ENCODE measurements at places on chromosomes 5 and 9. TPM values are rescaled to one million over a fixed set of nuclear protein-coding genes. Genes with fewer than 3 reads are reported as not detected.

- no peak overlapping the region for H3K4me3 ChIP-seq
- no peaks in the 10 kb centered on the region for H3K36me3 ChIP-seq
- no peaks in the 10 kb centered on the region for H3K4me1 ChIP-seq
- DNase-seq, result no peak
These were observed 7.6 kb downstream of the RNF38 start for GRCh38 chr9:36392489-36392888.

DNA sequence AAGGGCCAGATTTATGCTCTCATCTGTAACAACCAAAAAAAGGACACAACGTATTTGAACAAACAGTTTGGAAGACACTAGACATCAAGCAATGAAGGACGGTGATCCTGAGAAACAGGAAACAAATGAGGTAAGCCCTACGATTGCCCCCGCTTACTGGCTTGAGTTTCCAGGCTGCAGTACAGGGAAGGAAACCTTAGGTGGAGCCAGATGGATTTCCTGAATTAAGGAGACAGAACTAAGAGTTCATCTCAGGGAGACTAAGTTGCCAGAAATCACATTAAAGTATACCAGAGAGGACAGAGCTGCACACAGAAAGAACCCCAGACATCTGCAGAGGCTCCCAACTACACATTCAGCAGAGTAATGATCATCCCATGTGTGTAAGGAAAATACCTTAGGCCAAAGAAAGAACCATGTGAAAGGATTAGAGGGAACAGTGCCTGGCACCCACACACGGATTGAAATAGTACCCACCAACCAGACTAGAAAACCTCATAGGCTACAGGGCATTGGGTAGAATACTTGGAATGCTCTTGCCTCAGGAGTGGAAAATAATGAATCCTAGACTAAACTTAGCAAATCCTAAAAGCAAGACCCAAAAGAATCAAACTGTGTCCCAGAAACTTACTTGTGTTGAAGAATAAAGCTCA lies 99.3 kb upstream of the NIPBL start:
- no peak overlapping the region for H3K27ac ChIP-seq
- H3K27me3 ChIP-seq, result no peaks in the 10 kb centered on the region
- no peak for DNase-seq
- no peak overlapping the region for H3K4me3 ChIP-seq
- H3K36me3 ChIP-seq, result no peaks in the 10 kb centered on the region

DNA sequence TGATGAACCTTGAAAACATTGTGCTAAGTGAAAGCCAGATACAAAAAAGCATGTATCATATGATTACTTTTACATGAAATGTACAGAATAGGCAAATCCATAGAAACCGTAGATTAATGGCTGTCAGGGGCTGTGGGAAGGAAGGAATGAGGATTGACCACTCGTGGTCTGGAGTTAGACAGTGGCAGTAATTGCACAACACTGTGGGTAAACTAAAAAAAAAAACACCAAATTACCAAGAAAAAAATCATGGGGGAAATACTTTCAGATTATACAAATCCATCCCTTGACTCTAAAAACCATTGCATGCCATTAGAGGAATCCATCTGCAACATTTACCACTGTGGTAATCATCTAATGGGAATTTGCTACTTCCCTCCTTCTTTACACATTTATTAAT lies 140.0 kb downstream of the SIL1 start:
- no peak overlapping the region for H3K27ac ChIP-seq
- H3K4me1 ChIP-seq, result no peaks in the 10 kb centered on the region
- DNase-seq, result no peak
- no peaks in the 10 kb centered on the region for H3K27me3 ChIP-seq
- no peaks in the 10 kb centered on the region for H3K36me3 ChIP-seq

DNA sequence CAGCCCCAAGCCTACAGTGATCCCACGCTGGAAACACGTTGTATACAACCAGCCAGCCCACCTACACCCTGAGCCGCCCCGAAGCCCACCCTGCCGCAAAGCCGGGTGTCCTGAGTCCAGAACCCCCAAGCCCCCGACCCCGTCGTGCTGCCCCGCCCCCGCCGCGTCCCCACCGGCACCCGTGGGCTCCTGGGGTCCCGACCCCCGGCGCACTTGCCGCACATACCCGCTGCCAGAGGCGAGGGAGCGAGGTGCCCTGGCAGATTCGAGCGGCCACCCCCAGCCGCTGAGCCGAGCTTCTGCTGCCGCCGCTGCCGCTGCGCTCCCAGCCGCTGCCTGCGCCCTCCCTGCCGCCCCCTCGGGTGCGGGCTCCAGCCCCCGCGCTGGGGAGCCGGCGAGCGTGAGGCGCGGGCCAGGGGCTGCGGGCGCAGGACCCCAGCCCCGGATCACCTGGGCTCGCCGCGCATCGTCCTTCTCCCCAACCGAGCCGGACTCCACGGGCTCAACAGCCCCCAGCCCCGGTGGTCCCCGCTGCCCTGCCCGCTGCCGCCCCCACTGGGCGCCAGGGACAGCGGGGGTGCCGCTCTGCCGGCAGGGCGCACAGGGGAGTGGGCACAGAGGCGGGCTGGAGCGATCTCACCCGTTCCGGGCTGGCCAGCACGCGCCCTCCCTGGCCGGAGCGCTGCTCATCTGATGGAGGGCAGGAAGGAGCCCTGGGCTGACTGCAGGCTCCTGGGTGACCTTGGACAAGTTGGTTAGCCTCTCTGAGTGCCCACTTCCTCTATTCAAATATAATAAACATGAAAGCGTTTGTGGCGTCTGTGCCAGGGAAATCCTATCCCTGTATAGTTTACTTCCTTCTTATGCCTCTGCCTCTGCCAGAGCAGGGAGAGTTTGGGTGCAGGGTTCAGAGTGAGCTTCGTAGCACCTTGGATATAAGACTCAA lies at the start of gene HTR4:
Gene HTR4 (minus strand): TSS at position 692 of the 946 bp plus-strand sequence. CDS start 17,513 bp downstream, outside the sequence.
- no peaks in the 10 kb centered on the region for H3K27me3 ChIP-seq
- peak within 1 kb of the TSS; percentile 9 for H3K4me3 ChIP-seq
- no peak within 1 kb of the TSS for H3K27ac ChIP-seq
- H3K4me1 ChIP-seq, result peaks cover 4% of the 10 kb centered on the region
- DNase-seq, result no peak

DNA sequence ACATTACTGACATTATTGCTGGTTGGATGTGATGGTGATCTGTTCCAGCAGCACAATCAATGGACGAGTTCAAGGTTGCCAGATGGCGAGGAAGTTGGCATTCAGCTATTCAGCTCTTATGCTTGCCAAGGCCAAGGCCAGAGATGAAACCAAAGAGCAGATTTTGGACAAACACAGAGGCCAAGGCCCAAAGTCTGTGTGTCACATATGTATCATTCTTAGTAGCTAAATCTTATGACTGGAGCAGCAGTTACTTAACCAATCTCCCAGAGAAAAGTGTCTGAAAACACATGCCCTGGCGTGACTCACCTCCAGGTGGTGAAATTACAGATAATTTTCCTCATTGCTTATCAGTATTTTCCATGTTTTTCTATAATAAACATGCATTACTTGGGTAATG lies 189.0 kb upstream of the EGFLAM start:
- H3K27me3 ChIP-seq, result no peaks in the 10 kb centered on the region
- no peaks in the 10 kb centered on the region for H3K4me1 ChIP-seq
- H3K27ac ChIP-seq, result no peak overlapping the region
- H3K4me3 ChIP-seq, result no peak overlapping the region
- DNase-seq, result no peak
- no peaks in the 10 kb centered on the region for H3K36me3 ChIP-seq

- no peaks in the 10 kb centered on the region for H3K27me3 ChIP-seq
- peak; percentile 63 for DNase-seq
- peak overlapping the region; percentile 99 for H3K27ac ChIP-seq
- no peaks in the 10 kb centered on the region for H3K36me3 ChIP-seq
These were observed 23.5 kb downstream of the PDGFRB start for GRCh38 chr5:150131978-150132694.

GRCh38 chr5:103003872-103004271 lies 116.1 kb downstream of the GIN1 start:
- DNase-seq, result no peak
- H3K4me3 ChIP-seq, result no peak overlapping the region
- H3K27me3 ChIP-seq, result no peaks in the 10 kb centered on the region
- H3K27ac ChIP-seq, result no peak overlapping the region

Gene PPP2R2B
- total RNA-seq, result 14.8 TPM

DNA sequence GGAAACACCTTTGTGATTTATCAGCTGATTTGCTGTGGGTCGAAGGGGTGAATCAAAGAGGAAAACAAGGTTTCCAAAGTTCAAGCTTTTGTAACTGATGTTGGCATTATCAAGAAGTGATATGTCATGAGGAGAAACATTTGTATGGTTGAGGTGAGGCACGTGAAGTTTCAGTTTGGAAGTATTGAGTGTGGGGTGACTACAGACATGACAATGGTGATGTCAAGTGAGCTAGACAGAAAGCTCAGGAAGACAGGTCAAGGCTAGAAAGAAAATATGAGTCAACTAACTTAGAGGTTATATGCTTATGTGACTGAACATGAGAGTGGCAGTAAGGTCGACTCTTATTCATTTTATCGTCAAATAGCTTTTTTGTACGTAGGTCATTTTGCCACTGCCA lies 99.1 kb downstream of the RAB3C start:
- no peak for DNase-seq
- no peak overlapping the region for H3K27ac ChIP-seq
- H3K4me3 ChIP-seq, result no peak overlapping the region
- H3K36me3 ChIP-seq, result no peaks in the 10 kb centered on the region

Gene PRLR
- total RNA-seq, result 37.7 TPM

Gene ZFP62
- 43.6 TPM for total RNA-seq

Gene WDR31
- 0.29 TPM for total RNA-seq

Gene EMB
- total RNA-seq, result 0.51 TPM

GRCh38 chr9:88949961-88950340 lies 41.3 kb upstream of the S1PR3 start:
- no peak for DNase-seq
- H3K4me3 ChIP-seq, result no peak overlapping the region
- no peaks in the 10 kb centered on the region for H3K27me3 ChIP-seq
- H3K36me3 ChIP-seq, result no peaks in the 10 kb centered on the region
- H3K4me1 ChIP-seq, result peaks cover 5% of the 10 kb centered on the region

Gene KIF20A
- not detected for total RNA-seq

DNA sequence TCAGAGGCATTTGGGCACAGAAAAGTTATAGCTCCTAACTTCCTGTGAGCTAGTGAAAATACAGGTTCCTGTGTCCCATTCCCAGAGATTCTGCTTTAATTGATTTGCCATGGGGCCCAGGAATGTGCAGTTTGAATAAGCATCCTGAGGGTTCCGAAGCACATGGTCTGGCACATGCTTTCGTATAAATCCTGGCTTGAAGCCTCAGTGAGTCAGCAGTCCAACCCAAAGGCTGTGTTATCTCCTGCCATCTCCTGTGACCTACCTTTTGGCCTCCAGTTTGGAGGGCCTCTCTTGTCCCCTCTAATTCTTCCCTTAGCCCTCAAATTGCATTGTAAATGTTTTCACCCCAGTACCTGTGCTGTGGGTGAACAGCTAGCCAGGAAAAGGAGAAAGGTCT lies 183.8 kb downstream of the NR3C1 start:
- H3K27ac ChIP-seq, result no peak overlapping the region
- H3K4me1 ChIP-seq, result no peaks in the 10 kb centered on the region
- no peak for DNase-seq
- no peaks in the 10 kb centered on the region for H3K27me3 ChIP-seq

Gene BICD2
- total RNA-seq, result 28.4 TPM

All from uterus (tissue), 4 donors.